ENCODE measurements at places on chromosomes 1 and 21.

DNA sequence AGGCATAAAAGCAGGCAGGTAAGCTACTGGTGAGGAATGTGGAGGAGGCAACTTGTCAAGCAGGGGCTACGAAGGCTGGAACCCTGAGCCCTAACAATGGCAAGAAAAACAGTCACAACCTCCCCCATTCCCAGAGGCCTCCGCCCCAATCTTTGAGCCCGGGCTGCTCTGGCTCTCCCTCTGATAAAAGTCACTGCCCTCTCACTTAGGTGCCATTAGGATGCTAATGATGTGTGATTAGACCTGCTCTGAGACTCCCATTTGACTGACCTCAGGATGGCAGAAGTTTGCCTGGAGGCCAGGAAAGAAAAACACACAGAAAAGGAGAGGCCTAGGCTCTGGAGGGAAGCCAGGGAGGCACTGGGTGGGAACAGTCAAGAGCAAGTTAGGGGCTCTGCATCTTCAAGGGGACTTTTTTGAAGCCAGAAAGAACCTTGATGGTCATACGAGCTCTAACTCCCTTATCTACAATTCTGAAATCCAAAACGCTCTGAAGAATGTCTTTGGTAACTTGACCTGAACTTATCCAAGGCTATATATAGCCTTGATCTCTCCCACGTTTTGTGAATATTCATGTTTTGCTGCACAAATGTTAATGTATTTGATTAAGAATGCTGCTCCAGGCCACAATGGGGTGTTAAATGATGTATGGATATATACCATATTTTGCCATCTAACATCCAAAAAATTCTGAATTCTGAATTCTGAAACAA is 98.9 kb downstream of the TRABD2B start:
- DNase-seq, result no peak

DNA sequence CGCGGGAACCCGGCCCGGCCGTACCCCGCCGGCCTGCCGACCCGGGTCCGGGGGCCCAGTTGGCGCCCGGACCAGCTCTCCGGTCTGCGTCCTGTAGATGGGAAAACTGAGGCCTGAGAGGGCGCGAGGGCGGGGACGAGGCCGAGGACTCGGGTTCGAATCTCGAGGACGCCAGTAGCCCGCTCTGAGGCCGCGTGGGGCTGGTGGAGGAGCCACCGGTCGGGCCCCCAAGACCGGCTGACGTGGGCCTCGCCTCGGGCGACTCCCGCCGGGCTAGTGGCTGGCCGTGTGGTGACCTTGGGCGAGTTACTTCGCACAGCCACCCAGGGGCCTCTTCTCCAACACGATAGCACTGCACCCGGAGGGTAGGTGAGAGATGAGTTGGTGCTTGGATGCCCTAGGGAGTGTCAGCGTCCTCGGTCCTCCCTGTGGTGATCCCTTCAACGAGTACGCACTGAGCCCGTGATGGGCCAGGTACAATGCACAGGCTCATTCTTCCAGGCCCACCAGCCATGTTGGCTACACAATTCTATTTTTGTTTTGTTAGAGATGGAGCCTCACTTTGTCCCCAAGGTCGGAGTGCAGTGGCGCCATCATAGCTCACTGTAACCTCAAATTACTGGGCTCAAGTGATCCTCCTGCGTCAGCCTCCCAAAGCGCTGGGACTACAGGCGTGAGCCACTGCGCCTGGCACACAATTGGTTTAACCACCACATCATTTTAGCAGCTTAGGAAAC is 404 bp upstream of the SCMH1 start:
- no peak for DNase-seq

DNA sequence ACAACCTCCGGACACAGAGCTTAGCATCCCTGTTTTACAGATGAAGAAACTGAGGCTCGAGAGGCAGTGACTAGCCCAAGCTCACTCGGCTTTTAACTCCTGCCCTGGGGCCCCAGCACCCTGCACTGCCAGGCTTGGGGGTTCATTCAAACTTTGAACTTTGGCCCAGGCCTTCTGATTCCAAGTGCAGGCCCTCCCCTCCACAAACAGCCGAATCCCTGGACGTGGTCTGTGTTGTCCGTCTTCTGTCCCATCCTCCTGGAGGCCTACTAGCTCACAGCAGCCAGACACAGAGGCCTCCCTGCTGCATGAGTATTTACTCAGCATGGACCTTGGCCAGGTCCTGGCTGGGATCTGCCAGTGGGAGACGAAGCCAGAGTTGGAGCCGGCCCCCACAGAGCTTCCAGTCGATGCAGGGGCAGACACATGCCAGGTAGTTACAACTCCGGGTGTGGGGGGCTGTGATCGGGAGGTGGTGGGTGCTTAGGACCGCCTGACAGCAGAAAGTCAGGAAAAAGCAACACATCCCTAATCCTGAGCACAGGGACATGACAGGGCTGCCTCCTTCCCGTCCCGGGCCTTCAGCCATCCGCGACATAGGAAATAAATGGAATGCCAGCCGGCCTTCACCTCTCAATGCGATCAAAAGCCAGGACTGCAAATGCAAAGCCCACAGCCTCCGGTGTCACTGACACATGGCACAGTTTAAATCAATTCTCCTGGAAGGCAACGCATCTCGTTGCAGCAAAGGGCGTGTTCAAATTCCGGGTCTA is 7.4 kb downstream of the IFFO2 start:
- DNase-seq, result no peak

GRCh38 chr1:222920169-222920568 is 105.3 kb downstream of the DISP1 start:
- DNase-seq, result no peak

DNA sequence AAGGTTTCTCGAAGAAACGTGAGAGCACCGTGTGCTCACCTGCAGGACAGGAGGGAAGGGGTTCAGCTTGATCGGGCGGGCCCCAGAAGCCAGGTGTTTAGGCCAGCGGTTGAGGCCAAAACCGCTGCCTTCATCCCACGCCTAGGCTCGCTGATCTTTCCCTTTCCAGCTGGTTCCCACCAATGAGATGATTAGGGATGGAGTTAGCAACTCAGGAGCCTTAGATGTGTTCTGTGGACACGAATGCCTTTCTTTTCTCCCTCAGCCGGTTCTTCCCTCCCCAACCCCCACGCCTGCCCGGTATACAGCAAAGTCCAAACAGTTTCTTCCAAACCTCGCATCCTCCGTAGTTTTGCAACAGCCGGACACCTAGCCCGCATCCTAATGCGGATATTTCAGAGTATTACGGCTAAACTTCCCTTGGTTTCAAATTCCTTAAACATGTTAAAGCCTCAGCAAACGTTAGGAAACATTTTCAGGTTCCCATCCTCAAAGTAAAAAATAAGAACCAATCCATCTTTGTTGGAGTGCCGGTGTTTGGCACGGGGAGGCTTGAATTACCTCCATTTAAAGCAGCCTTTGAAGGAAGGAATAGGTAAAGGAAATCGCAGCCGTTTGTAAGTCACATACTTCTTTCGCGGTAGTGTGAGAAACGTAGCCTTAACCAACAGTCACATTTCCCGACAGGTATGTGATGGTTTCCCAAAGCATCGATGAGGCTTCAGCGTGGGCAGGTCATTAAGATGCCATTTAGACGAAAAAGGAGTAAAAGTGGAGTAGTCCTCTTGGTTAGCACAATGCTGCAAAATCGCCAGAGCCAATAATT is 1.1 kb downstream of the LRRC8C start:
- DNase-seq, result no peak

- no peak for DNase-seq
These were observed 61.0 kb upstream of the ATP1A1 start for GRCh38 chr1:116311756-116312680.

- DNase-seq, result no peak
These were observed 73.7 kb downstream of the CAPZB start for GRCh38 chr1:19411612-19412011.

DNA sequence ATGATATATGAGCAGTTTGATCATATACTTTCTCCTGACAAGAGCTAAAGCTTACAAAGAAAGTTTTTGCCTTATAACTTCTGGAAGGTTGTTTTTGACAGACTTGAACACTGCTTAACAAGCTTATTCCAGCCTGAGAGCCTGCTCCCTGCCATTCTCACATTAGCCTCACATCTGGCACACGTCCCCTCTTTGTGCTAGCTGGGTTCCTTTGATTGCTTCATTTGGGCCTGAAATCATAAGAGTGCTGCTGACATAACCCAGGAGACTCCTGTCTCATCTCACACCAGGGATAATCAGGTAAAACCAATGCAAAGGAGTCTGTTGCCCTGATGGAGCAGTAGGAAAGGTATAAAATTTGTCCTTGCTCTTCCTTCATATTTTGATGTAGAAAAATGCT is 1411.7 kb upstream of the B3GALT2 start:
- no peak for DNase-seq

GRCh38 chr1:43978551-43979260 is at the start of gene B4GALT2:
TSS of gene B4GALT2 (plus strand) at chr1:43979210. CDS start at chr1:43981161, 1,951 bp downstream.
- DNase-seq, result peak; percentile 97

- DNase-seq, result no peak
These were observed 12.4 kb downstream of the SLC1A7 start for GRCh38 chr1:53129891-53130597.

DNA sequence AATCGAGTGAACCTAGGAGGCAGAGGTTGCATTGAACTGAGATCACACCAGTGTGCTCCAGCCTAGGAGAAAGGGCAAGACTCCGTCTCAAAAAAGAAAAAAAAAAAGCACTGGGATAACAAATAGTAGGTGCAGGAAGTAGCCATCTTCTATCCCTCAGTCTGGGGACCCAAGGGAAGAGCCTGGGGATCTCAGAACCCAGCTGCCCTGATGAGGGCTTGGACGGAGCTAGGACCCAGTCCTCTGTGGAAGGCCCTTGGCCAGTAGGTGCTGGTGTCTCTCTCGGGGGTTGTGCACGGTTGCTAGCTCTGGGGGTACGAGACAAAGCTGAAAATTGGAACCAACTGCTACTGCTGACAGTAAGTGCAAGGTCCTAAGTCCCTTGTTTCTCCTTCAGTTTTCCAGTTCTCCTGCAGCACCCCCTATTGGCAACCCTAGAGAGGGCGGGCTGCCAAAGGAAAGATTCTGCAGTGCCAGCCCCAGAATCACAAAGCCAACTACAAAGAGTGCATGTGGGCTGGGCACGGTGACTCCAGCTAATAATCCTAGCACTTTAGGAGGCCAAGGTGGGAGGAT is 57.6 kb upstream of the KIF1B start:
- DNase-seq, result no peak

DNA sequence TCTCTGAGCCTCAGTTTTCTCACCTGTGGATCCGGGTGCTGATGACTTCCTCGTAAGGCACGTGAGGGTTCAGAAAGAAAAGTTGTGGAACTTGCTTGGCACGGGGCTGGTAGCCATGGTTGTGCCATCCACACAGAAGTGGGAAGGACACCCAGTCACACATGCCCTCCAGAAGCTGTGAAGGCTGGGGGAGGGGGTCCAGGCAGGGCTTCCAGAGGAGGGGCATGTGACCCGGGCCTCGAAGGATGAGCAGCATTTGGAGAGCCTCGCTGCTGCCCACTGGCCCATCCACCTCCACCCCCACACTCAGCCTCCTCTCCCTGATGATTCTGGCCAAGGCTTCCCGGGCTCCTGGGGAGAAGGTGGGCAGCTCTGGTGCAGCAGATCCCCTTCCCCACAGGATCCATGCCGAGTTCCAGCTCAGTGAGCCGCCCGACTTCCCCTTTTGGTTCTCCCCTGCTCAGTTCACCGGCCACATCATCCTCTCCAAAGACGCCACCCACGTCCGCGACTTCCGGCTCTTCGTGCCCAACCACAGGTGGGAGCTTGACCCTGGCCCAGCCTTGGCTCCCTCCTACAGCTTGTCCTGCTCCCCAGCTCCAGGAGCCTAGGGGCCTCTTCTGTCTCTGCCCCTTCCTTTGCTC is 9.4 kb downstream of the SELENON start:
- no peak for DNase-seq

DNA sequence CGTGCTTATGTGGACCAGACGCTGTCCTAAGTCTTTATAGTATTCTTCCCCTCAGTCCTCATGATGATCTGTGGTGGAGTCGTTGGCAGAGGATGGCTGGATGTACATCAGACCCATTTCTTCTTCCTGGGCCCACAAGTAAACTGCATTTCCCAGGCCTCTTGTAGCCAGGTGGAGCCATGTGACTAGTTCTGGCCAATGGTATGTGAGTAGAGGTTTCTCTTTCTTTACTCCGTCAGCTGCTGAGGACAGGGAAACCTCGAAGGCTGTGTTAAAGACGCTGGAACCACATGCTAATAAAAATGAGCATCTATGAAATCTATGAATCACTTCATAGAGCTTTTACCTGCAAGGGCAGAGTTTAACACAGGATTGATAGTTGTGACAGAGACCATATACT is 18.7 kb upstream of the ZNF362 start:
- no peak for DNase-seq

DNA sequence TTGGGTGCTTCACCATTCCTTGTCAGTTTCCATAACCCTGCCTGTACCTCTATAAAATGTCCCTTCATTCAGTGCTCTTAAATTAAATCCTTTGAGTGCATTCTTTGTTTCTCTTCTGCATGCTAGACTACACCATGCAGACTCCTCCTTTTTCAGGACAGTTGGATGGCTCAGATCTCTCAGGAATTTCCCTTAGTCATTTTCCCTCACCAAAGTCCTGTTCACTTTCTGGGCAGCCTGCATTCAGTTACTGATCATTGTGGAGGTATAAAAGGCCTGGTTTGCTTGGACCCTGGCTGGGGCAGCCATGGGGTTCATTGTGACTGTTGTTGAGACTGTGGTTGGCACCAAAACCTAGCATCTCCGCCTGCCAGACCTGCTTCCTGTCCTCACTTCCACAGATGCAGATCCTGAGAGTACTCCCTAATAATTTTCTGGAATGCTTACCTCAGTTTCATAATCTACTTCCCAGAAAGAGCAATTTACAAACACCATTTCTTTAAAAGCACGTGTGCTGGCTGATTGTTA is 88.4 kb downstream of the PDE4B start:
- DNase-seq, result no peak

- no peak for DNase-seq
These were observed 9.7 kb downstream of the SMYD3 start for GRCh38 chr1:246497331-246497915.

GRCh38 chr1:31306278-31306677 is 9.4 kb downstream of the ZCCHC17 start:
- DNase-seq, result no peak

DNA sequence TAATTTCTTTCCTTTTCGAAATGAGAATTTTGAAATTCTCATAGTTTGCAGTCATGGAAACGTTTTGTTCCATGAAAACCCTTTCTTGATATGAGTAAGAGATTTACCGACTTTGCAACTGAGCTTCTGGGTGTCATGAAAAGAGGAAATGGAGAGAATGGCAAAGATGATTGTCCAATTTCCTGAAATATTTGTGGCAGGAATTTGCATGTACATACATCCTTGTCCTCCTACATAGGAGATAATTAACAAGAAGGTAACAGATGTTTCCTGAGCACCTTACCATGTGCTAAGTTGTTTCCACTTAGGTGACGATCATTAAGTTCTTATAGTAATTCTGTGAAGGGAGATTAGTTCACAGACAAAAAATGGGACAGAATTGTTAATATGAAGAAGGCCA is 170.7 kb downstream of the NEGR1 start:
- DNase-seq, result no peak

GRCh38 chr21:20249401-20249800 is 748.8 kb upstream of the NCAM2 start:
- no peak for DNase-seq

DNA sequence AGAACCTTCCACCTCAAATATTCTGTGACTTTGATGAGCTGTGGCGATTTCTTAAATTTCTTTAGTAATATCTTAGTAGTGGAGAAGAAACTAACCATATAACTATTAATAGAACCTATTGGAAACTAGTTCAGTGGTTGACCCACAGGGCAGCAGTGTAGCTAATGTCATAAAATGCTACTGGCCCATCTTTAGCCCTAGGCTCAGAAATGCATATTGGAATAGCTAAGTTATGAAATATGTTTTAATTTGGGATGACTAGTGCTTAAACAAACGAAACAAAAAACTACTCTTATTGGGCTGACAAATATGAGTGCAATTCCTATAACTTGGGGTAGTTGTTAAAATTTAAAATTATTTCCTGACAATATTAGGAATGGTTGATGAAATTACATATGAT is 20.2 kb downstream of the MACO1 start:
- DNase-seq, result no peak
